Posterior vena cava (tissue), 2 donors: ENCODE measurements at places on chromosomes 6 and 20. TPM values are rescaled to one million over a fixed set of nuclear protein-coding genes. Genes with fewer than 3 reads are reported as not detected.

The LSM14B gene
- 24.4 TPM for total RNA-seq

The OR2H2 gene
- not detected for total RNA-seq

The REV3L gene
- total RNA-seq, result 70.7 TPM

GRCh38 chr6:7974938-7975763 is 64.6 kb upstream of the TXNDC5 start:
- DNase-seq, result peak; percentile 92

- DNase-seq, result peak; percentile 81
Observed at GRCh38 chr6:166633732-166634535, 6.9 kb upstream of the RPS6KA2 start.

DNA sequence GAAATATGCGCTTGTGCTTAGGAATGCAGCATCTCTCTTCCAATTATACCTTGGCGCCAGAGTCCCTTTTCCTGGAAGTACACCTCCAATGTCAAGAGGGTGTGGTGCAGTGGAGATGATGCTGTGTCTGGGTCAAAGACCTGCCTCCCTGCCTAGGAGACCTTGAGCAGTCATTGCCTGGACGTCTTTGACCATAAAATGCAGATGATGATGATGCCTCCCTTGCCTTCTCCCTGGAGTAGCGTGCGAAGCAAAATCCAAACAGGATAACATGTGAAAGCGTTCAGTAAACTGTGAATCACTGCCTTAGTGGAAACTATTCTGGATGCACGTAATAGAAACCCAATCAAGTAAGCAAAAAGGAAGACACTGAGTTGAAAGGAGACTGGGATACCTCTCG is 97.4 kb upstream of the ARMC2 start:
- DNase-seq, result no peak

- DNase-seq, result no peak
Observed at GRCh38 chr6:104623052-104623690, 236.5 kb downstream of the HACE1 start.

DNA sequence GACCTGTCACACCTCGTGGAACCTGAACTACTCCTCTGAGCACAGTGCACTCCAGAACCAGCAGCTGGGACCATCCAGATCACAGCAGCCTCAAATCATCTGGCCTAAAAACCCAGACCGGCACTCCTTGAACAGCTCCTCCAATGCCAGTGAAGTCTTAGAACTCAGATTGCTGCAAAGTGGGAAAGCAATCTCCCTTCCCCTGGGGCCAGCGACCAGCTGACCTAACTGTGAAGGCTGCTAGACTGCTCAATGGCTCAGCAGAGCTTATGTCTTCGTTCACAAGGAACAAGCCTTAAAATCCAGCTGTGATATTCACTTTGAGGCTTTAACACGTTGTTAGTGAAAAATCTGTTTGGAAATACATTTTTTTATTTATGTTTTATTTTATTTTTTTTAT is 243.2 kb downstream of the ANKRD60 start:
- DNase-seq, result no peak

GRCh38 chr6:91497770-91498169 is 910.9 kb upstream of the MAP3K7 start:
- DNase-seq, result no peak

- DNase-seq, result no peak
Observed at GRCh38 chr6:106799031-106799894, 169.9 kb downstream of the QRSL1 start.

- no peak for DNase-seq
Observed at GRCh38 chr6:30679765-30680535, 6.5 kb downstream of the PPP1R18 start.

GRCh38 chr6:13013681-13014503 is 297.3 kb downstream of the PHACTR1 start:
- no peak for DNase-seq

DNA sequence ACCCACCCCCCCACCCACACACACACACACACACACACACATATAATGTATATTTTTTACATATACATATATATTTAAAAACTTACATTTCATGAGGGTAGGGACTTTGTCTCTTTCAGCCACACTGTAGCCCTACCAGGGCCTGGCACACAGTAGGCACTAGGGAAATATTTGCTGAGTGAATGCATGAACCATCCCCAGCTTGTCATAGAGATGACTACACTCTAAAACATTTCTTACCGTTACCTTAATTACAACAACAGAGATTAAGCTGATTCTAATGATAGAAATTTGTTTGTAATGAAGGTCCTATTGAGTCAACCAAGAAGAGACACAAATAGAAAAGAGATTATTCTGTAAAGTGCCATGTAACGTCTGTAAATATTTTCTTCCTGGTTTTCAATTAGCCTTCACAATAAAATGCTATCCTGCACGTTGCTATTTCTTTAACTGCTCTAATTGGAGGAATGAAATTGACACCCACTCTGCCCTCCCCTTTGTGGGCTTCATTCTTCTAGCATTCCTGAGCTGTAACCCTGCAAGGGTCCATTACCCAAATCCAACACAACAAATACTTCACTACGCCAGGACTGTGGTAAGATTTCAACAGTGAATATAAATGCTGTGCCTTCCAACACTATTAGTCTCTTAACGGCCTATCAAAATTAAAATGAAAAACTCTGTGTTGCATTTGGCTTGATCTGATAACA is 30.8 kb downstream of the SIM1 start:
- no peak for DNase-seq

GRCh38 chr6:89667872-89668556 is 29.5 kb upstream of the LYRM2 start:
- no peak for DNase-seq

DNA sequence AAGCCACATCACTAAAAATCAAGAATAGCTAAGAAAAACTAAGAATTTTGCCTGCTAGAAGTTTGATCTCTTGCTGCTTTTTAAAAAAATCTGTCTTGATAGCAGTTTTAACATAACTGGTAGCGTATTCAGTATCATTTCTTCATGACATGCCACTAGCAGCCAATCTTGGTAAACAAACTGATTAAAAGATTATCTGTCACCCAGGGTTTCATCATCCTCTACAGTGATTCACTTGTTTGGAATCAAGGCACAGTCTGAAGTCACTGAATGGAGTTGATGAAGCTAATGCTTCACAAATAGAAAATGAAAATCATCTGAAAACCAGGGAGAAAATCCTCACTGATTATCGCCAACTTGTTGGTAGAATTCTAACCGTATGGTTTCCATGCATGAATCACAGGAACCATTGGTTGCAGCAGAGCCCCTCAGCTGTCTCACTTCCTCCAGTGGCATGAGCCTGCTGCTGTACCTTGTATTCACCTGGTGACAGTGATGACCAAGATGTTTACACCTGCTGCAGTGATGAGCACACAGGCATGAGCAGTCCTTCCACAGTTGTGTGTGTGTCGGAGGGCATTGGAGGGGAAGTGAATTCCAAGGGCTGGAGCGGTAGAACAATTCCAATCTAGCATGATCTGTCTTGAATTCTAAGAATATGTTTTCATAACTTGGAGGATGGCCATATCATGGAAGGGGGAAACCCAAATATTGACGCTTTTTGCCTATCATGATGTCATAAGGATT is 275.0 kb downstream of the KHDC1L start:
- DNase-seq, result no peak

- DNase-seq, result no peak
Observed at GRCh38 chr6:112626468-112627082, 279.4 kb downstream of the RFPL4B start.

GRCh38 chr20:56153926-56154325 is 94.6 kb upstream of the MC3R start:
- no peak for DNase-seq

DNA sequence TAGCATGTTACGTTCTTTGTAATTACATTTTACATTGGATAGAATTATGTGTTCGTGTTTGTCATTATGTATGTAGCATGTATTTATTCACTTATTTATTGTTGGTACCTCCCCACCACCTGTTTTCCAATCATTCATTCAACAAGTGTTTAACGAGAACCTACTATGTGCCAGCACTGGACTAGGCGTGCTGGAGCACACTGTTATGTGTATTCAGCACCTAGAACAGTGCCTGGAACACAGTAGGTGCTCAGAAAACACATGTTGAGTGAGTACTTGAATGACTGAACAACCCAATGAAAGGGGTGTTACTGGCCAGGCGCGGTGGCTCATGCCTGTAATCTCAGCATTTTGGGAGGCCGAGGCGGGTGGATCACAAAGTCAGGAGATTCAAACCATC is 11.3 kb downstream of the ETV7 start:
- peak; percentile 13 for DNase-seq

- DNase-seq, result peak; percentile 74
Observed at GRCh38 chr6:34390531-34391472, 1.7 kb downstream of the NUDT3 start.

- no peak for DNase-seq
Observed at GRCh38 chr20:63782051-63782471, 42.5 kb downstream of the SLC2A4RG start.

DNA sequence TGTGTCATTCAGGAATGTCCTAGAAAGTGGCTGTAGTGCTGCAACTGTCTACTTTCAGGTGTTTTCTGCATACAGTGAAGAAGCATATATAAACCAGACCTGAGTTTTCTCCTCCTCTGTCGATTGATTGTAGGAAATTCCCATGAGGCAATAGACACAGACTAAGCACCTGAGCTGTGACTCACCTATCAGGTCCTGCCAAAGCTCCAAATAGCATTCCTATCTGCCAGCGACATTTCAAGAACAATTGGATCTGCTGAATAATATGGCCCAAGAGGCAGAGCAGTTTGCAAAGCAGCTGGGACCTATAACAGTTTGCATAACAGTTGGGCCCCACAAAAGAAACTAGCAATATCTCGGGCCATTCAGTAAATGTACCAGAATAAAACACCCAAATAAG is 360.4 kb downstream of the HAO1 start:
- no peak for DNase-seq

GRCh38 chr6:18400831-18401446 is 13.8 kb downstream of the RNF144B start:
- DNase-seq, result no peak
